ELR (cell line): ENCODE measurements at places on chromosomes 11 and 22.

GRCh38 chr22:22342697-22343580, 98.4 kb downstream of the VPREB1 start:
- DNase-seq: peak; percentile 48

DNA sequence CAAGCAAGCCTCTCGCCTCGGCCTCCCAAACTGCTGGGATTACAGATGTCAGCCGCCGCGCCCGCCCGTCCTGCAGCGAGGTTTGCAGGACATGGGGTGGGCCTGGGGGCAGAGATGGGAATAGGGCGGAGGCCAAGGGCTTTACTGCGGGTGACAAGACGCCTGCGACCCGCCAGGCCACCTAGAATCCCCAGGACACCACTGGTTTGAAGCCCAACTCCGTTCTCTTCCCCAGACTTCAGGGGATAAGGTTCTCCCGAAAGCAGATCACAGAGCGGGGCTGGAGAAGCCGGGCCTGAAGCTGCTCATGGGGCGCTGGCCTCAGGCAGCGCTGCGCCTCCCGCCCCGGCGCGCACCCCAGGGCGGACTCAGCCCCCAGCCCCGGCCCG, 354 bp downstream of the POLR2L start:
- DNase-seq: no peak

DNA sequence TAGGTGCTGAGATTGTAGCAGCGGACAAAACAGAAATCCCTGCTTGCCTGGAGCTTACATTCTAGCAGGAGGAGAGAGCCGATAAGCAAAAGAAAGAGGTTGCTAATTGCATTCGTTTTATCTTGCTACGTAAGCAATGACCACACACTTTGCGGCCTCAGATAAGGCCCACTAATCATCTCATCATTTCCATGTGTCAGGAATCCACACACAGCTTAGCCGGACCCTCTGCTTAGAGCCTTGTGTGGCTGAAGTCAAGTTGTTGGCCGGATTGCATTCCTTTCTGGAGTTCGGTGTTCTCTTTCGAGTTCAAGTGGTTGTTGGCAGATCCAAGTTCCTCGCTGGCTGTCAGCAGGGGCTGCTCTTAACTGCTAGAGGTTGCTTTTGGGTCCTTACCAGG, 101.6 kb downstream of the CHST1 start:
- no peak for DNase-seq

GRCh38 chr11:10478066-10478465, 23.0 kb downstream of the AMPD3 start:
- no peak for DNase-seq

DNA sequence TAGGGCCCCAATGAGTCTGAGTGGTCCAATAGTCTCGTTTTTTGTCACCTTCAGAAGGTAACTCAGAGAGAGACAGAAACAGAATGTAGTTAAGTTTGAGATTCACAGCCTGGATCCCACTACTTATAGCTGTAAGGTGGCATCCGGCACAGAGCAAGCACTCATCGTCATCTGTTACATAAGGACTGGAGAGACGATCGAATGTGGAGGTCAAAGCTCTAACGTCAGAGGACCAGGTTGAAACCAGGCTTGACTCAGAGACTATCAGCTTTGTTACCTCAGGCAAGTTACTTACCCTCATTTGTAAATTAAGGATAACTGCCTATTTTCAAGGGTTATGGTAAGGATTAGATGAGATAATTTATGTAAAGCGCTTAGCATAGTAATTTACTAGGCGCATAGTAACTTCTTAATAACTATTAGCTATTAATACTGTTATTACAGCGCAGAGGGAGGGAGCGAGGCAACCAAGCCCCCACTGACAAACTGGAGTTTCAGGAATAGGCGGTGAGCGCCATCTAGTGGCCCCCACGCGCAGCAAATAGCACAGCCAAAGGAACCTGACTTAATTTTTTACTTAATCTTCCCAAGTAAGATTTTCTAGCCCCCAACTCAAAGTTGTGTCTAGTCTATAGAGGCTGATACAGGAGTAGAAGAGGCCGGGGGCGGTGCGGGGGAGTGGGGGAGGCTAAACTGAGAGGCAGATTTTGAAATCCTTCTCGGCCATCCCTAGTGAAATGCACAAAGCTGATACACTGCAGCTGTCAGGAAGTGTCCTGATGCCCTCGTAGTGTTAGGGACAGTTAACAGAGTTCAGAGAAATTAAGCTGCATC, 29.0 kb upstream of the API5 start:
- peak; percentile 52 for DNase-seq

DNA sequence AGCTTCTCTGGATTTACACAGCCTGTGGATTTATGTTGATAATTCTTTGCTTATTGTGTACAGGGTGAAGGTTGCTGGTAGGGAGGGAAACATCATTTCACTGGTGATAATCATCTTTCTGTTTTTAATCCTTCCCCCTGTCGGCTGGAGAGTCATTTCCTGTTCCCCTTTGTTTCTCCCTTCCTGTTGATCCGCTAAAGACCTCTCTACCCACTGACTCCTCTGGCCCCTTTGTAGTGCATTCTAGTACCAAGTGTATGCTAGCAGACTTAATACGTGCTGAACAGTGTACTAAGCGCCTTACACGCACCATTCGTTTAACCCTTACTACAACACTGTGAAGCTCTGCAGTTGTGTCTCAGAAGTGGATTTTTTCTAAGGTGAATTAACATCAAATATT, 19.0 kb upstream of the OR9Q1 start:
- no peak for DNase-seq
